ENCODE measurements at places on chromosomes 11 and 22. TPM values are rescaled to one million over a fixed set of nuclear protein-coding genes. Genes with fewer than 3 reads are reported as not detected.

ELF5 gene
- total RNA-seq, result not detected

ADAMTS15 gene
- total RNA-seq, result 29.6 TPM

LIPT2 gene
- total RNA-seq, result 0.77 TPM

RIMBP3B gene
- under 0.01 TPM for total RNA-seq
